ENCODE measurements at places on chromosomes 2 and 18. TPM values are rescaled to one million over a fixed set of nuclear protein-coding genes. Genes with fewer than 3 reads are reported as not detected.

The ADAM23 gene
- 7.6 TPM for total RNA-seq

The AAMP gene
- 153 TPM for total RNA-seq

The ZNF532 gene
- total RNA-seq: 7.3 TPM

The CYS1 gene
- 0.29 TPM for total RNA-seq

The CENPA gene
- total RNA-seq: 23.0 TPM

The NCKAP5 gene
- total RNA-seq: 14.2 TPM

The NTSR2 gene
- total RNA-seq: not detected

The CXCR1 gene
- total RNA-seq: not detected

The HOXD11 gene
- total RNA-seq: 0.37 TPM

The MYO1B gene
- total RNA-seq: 43.4 TPM

The ANKRD30B gene
- total RNA-seq: 7.3 TPM

- no peak for DNase-seq
Observed at GRCh38 chr2:105325389-105325963, 4.1 kb downstream of the TGFBRAP1 start.

- DNase-seq: no peak
Observed at GRCh38 chr2:10215393-10215935, 87.2 kb upstream of the HPCAL1 start.

- no peak for DNase-seq
Observed at GRCh38 chr2:157258520-157259326, 1.2 kb downstream of the GALNT5 start.

GRCh38 chr2:99808361-99809200, 318.8 kb upstream of the REV1 start:
- DNase-seq: no peak

DNA sequence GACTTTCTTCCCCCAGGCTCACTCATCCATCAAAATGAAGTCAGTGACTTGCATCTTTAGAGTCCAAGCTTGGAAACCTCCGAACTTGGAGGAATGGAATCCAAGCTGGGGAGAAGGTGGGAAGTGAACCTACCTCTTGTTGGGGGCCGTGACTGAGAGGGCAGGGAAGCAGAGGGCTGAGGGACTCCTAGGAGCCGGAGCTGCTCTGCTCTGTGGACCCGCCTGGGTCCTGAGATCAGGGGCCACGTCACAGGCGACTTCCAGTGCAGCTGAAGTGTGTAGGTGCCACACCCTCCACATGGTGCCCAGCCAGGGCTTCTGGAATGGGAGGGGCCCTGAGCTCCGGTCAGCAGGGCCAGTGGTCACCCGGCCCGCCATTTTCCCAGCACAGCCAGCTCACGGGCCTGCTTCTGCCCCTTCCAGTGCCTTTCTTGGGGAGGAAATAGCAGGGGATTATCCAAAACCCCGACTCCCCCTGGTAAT, 63.4 kb upstream of the OTOS start:
- no peak for DNase-seq

DNA sequence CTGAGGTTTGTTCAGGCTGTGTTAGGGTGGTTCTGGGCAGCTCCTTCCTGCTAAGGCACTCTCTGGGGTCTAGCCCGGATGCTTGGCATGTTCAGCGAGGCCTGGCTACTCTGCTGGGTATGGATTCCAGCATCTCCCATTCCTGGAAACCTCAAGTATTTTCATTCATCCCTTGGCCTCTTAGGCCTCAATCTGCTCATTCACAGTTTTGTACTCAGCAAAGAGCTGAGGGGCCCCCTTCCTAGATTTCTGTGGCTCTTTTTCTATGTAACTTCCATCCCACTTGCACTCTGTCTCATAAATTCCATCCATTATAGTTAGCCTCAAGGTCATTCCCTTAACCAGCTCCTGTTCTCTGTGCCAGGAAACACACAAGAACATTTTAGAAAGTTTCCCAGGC, 798.8 kb upstream of the HS6ST1 start:
- DNase-seq: no peak

DNA sequence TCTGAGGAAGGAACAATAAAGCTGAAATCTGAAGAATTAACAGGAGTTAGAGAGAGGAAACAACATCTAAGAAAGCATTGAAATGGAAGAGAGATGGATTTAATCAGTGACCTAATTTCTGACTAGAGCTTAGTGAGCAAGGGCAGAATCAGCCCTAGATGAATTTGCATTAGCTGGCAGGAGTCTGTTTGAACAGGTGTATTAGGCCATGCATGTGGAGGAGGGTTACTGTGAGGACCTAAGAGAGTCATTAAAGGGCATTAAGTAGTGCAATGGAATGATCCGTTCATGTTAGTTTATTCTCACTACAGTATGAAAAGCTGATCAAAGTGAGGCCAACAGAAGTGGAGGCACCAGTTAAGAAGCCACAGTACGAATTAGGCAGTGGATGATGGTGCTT, 285.3 kb downstream of the GRB14 start:
- DNase-seq: no peak

- DNase-seq: no peak
Observed at GRCh38 chr2:13660231-13660630, 943.5 kb downstream of the TRIB2 start.

DNA sequence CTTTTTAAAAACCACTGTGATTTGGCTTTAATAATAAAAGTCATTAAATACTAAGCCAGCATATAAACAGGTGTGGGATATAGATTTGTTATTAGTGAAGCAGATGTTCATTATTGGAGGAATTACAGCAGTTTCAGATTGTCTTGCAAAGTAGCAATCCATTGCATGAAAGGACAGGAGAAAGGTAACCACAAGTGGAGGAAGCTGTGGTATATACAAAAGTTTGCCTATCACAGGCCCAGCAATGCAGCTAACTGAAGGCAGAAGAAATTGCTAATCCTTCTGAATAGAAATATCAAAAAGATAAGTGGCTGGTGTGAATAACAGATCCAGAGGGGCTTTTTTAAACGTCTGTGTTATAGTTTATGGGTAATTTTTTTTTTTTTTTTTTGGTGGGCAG, 199.4 kb downstream of the ZNF385B start:
- no peak for DNase-seq

DNA sequence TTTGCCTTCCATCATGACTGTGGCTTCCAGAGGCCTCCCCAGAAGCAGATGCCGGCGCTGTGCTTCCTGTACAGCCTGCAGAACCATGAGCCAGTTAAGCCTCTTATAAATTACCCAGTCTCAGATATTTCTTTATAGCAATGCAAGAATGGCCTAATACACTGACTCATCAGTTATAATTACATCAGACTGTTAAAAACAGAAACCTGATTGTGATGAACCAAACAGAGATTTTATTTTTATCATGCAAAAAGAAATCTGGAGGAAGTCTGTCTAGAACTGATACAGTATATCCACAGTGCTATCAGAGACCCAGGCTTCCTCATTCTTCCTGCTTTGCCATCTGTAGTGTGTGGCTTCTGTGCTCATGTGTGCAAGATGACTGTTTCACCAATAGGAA, 93.4 kb upstream of the MEX3C start:
- no peak for DNase-seq

DNA sequence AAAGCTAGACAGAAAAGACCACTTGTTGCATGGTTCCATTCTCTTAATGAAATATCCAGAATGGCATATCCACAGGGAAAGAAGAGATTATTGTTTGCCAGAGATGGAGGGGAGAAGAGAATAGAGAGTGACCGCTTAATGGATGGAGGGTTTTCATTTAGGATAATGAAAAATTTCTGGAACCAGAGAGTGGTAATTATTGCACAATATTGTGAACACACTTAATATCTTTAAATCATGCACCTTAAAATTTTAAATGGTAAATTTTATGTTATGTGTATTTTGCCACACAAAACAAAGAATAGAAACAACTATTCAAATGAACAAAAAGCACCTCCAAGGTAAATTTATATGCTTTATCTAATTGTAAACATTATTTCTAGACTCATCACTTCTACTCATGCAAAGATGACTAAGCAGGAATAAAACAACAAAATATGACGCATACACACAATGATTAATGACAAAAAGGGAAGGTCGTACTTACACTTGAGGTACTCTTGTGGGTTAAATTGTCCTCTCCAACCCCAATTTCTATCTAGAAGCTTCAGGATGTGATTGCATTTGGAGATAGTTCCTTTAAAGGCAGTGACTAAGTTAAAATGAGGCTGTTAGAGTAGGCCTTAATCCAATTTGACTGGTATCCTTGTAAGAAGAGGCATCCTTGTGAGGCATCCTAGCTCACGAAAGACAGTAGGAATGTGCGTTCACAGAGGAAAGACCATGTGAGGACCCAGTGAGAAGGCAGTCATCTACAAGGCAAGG, 18.7 kb upstream of the DHRS9 start:
- DNase-seq: no peak

GRCh38 chr2:189232759-189233406, 53.3 kb upstream of the COL5A2 start:
- no peak for DNase-seq

- no peak for DNase-seq
Observed at GRCh38 chr2:9424447-9425164, 1.2 kb downstream of the CPSF3 start.

- DNase-seq: no peak
Observed at GRCh38 chr2:235024191-235024860, 72.5 kb downstream of the SH3BP4 start.

GRCh38 chr2:16506366-16506765, 159.3 kb downstream of the CYRIA start:
- DNase-seq: no peak

- no peak for DNase-seq
Observed at GRCh38 chr2:186129767-186130581, 356.1 kb upstream of the ZC3H15 start.

- no peak for DNase-seq
Observed at GRCh38 chr18:79971211-79971952, 6.9 kb downstream of the HSBP1L1 start.

DNA sequence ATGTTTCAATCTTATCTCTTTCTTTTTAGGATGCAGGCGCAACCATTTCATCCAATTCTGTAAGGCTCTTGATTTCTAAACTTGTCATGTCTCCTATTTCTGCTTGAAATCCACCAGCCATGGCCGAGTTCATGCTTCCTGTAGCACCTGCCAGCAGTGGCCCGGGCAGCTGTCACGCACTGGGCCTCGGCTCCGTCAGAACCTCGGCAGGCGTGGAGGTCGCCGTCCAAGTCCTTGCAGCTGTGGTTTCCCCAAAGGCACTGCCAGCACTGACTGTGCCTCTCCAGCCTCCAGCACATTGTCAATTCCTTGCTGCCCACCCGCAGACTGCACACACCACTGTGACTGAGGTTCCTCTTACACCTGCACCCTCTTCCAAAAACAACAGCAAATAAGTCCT, 188.7 kb upstream of the SALL3 start:
- DNase-seq: no peak

All from SK-MEL-5 (cell line).